Stomach (tissue), 19 donors: ENCODE measurements at places on chromosomes 13 and 19.

- DNase-seq: peak; percentile 56
Observed at GRCh38 chr13:33349288-33349985, 63.9 kb upstream of the STARD13 start.

GRCh38 chr13:71412231-71412630 lies 454.8 kb downstream of the DACH1 start:
- no peak for DNase-seq

DNA sequence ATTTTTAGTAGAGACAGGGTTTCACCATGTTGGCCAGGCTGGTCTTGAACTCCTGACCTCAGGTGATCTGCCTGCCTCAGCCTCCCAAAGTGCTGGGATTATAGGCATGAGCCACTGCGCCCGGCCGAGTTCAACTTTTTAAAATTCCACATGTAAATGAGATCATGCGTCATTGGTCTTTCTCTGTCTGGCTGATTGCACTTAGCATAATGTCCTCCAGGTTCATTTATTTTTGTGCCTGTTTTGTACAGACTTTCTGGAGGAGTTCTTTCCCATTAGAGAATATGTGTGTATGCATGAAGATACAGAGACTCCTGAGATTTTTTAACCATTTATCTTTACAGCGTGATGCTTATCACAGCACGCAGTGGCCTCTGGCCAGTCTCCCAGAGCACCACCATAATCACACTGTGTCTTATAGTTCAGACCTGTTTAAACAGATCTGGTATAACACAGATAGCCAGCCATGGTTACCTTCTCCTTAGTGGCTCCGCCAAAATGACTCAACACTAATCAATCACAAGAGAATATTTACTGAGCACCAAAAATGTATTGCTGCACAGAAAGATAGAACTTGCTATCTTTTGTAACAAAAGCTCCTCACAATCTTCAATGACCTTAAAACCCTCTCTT lies 11.4 kb upstream of the STARD13 start:
- DNase-seq: no peak

GRCh38 chr13:62185631-62186255 lies 770.1 kb upstream of the PCDH20 start:
- DNase-seq: no peak
